Putamen (tissue), 1 donor: ENCODE measurements at places on chromosomes 6 and 20.

- peak; percentile 75 for DNase-seq
Measured at GRCh38 chr20:44803383-44803941, 6.9 kb downstream of the RIMS4 start.

DNA sequence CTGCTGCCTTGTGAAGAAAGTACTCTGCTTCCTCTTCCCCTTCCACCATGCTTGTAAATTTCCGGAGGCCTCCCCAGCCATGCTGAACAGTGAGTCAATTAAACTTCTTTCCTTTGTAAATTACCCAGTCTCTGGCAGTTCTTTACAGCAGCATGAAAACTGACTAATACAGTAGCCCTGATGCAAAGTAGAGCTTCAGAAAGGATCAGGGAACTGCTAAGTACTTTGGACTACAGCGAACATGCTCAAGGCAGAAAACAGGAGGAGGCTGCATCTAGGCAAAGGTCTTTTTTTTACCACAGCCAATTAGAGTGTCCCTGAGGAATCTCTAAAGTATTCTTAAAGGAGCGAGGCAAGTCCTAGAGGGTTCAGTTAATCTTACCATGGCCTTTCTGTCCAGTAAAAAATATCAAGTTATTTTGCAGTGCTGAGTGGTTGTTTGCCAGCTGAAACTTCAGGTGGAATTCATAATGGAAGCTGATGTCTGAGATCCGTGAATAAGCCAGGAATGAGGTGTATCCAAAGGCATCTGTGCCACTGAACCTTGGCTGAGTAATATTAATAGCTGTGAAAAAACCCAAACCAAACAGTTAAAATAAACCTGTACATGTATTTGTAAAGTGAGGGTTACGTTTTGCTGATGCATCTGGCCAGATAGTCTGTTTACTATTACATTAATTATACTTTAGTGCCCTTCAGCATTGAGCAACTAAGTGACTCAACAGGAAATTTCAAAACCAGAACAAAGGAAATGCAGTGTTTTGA is 170.4 kb downstream of the PHF3 start:
- DNase-seq, result no peak

- DNase-seq, result no peak
Measured at GRCh38 chr6:77106992-77107391, 356.3 kb downstream of the HTR1B start.

DNA sequence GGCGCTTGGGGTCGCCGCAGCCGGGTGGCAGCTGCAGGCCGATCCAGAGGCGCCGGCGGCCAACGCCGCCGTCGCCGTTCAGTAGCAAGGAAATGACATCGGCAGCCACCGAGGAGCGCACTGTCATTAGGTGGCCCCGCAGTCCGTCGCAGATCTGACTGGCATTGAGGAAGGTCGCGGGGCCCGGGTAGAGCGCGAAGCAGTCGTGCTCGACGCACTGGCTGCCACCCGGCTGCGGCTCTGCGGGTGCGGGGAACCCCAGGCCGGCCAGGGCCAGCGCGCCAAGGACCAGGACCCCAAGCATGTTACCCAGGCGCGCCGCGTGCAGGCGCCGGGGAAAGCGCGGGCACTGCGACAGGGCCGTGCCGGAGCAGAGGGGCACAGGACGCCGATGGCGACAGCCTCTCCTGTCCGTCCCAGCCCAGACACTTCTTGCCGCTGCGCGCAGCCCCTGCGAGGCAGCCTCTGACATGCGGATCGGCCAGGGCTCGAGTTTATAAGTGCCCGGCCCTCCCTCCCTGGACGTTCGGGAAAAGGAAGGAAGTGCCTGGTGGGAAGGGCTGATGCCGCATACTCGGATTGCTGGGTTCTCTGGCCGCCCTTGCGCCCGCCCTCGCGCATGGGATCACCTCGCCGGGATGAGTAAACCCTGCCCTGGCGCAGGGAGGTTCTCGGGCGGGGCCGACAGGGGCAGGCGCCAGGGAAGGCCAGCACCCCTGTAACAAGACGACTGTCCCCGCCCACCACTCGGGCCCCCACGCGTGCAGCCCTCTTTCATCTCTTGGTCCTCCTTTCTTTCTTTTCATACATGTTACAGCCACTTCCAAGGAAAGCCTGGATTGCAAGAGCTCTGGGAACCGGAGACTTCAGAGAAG is at the start of gene THBD:
Gene THBD (minus strand): TSS at position 472 of the 875 bp plus-strand sequence. CDS start 168 bp downstream, at position 304.
- no peak for DNase-seq

DNA sequence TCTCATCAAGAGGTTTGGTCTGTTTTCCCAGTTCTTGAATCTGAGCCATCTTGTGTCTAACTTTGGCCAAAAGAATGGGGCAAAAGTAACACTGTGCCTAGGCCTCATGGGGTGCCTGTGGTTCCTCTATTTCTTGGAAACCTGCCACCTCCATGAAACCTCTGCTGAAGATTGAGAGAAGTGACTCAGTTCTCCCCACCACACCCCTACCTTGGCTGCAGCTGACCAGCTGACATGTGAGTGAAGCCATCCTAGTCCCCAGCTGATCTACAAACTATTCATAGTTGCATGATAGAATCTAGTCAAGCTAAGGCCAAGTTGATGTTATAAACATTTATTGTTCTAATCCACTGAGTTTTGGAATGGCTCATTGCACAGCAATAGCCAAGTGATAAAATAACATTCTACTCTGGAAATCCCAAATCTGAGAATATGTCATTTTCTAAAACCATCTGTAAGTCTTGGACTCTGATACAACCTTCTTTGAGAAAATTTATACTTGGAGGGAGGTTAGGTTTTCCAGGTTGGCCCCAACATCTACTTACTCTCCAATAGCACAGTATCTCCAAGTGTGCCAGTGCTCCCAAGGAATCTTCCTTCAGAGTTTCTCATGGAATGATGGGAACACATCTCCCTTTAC is 107.0 kb upstream of the SMLR1 start:
- no peak for DNase-seq

GRCh38 chr6:137759624-137760023 is 107.4 kb upstream of the TNFAIP3 start:
- no peak for DNase-seq
